ENCODE measurements at places on chromosomes 1 and 21.

- no peak for DNase-seq
These were observed 12.8 kb downstream of the GFI1 start for GRCh38 chr1:92473781-92474495.

- no peak for DNase-seq
These were observed 42.3 kb downstream of the PLEKHO1 start for GRCh38 chr1:150192012-150192411.

GRCh38 chr1:82994616-82995263 lies 1004.2 kb downstream of the TTLL7 start:
- DNase-seq = no peak

DNA sequence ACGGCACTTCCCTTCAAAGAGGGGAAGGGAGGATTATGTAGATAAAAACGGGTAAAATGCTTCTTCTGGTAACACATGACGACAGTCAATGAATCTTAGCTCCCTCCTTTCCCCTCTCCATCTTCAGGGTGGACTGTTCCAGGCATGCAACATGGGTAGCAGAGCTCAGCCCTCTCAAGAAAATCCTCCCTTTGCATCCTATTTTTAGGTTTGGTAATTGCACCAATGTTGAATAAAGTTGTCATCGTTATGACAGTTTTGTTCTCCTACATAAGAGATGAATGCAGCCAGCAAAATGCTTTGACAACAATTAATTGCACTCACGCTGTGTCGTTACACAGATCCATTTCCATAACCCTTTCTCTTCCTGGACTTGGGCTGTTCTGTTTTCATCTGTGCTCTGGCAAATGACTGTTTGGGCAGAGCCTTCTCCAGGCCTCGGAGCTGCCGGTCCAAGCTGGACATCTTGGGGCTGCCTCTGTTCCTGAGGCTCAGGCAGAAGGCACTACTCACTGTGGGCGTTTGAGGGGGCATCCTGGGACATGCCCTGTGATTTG lies 127.6 kb downstream of the CNIH3 start:
- no peak for DNase-seq

- no peak for DNase-seq
These were observed 336.6 kb downstream of the SIPA1L2 start for GRCh38 chr1:232293361-232293760.

DNA sequence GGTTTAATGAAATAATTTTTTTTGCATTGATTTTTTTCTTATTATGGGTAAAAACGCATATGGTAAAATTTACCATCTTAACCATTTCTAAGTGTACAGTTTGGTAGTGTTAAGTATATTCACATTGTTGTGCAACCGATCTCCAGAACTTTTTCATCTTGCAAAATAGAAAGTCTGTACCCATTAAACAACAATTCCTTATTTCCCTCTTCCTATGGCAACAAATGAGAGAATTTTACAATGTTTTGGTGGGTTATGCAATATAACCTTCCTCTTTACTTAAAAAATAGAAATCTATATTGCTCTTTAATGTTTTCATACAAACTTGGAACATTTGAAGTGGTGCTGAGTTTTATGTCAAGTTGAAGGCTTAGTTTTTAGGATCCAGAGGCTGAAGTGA lies 26.6 kb downstream of the MAP3K7CL start:
- no peak for DNase-seq

- DNase-seq = no peak
These were observed 92.9 kb downstream of the PIGK start for GRCh38 chr1:77126307-77126706.

DNA sequence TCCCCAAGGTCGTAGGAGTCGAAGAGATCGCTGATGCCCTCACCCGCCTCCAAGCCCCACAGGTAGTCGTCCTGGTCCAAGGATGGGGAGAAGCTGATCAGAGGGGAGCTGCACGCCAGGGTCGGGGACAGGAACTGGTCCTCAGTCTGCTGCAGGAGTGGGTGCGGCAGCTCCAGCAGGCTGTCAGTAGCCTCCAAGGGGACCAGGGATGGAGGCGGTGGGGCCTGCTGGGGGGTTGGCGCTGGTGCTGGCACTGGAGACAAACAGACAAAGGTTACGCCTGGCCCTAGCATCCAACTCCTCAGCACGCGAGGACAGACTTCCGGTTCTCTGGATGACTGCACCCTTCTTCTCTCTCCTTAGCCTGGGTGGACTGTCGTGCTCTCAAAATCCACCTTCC lies 21.1 kb downstream of the E2F2 start:
- no peak for DNase-seq

DNA sequence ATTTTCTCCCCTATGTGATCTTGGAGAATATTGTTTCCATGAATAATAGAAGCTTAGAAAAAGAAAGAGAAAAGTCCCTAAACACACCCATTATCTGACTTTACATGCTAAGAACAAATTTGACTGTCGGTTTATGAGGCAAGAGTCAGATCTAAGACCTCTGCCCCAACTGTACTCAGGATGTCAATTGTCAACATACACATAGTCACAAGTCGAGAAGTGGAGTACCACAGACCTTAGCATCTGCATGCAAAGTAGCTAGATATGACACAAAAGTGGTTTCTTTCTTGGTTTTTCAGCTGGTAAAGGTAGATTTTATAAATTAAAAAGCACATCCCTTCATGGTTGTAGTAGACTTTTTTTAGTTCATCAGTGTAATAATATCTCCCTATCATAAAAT lies 97.2 kb upstream of the DPYD start:
- DNase-seq = no peak

GRCh38 chr1:200970771-200971427 lies 52.6 kb downstream of the KIF21B start:
- no peak for DNase-seq

GRCh38 chr1:203146042-203146369 lies 18.5 kb downstream of the ADORA1 start:
- no peak for DNase-seq

DNA sequence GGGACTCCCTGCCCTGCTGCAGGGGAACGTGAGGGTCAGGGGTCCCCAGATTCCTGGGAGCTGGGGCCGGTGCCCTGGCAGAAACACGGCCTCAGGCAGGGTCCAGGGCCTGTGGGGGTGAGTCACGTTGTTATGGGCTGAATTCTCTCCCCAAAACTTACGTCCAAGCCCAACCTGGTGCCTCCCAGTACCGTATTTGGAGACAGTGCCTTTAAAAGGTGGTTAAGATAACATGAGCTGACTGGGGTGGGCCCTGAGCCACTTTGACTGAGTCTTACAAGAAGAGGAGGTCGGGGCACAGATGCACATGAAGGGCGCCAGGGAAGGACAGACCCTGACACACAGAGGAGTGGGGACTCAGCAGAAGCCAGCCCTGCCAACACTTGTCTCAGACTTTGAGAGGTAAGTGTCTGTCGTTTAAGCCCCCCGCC lies 99.9 kb downstream of the WDR4 start:
- no peak for DNase-seq

- no peak for DNase-seq
These were observed 129.6 kb downstream of the EVI5 start for GRCh38 chr1:92655197-92655801.

DNA sequence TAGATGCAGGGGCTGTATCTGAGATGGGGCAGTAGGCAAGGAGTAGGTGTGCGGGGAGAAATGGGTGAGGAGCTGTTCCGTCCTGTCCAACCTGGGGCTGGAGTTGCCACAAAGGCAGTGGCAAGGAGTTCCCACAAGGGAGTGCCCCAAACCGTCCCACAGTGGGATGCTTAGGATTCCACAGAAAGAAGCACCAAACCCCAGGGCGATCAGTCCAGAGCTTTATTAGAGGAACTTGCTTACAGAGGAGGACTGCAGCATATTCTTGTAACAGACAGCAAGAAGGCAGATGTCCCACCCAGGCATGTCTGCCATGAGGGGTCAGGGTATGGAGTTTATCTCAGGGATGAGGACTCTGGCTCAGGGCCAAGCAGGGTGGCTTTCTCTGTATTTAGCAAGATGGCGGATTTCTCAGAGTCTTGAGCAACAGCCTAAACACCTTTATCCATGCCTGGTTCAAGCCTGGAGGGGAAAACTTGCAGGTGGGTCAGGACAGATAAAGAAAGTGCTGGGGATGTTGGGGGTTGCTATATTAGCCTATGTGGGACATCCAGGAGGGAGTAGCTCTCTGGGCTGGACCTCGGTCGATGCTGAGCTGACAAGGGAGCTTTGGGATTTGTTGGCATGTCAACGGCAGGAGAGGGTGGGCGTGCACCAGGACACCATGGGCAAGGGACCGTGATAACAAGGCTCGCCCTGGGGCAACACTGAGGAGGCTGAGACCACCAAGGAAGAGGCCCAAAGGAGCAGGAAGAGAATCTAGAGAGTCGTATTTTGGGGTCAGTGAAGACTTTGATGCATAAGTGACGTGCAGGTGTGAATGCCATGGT lies 32.8 kb downstream of the OBSCN start:
- no peak for DNase-seq

DNA sequence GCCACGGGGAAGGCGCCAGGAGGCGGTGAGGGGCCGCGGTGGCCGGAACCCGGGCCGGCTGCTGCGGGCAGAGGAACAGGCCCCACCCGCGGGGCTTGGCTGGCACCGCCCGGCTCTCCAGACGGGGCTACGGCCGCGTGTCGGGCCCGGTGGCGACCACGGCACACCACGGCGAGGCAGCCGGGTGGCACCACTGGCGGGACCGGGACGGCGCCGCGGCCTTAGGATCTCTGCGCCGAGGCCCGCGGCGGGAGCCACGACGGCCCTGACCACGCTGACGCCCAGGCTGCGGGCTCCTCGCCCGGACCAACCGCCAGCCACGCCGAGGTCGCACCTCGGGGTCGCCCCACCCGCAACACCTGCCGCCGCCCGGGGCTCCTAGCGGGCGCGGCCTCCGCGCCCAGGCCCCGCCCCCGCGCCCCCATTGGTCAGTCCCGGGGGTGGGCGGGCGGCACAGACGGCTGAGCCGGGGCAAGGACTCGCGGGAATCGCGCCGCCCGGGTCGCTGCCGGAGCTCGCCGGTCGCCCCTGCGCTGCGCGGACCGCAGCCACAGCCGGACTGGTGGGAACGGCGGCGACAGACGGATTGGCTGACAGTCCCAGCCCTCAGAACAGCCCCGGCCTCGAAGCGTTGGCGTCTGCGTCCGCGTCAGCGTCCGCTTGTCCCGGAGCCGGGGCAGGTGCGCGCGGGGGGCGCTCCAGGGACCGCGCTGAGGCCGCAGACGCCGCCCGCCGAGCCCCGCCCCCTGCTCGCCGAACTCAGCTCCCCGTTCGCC lies at the start of gene BMP8A:
TSS of gene BMP8A (plus strand) at position 491 of the 776 bp plus-strand sequence. CDS start 356 bp downstream, outside the sequence.
- no peak for DNase-seq

GRCh38 chr1:119808972-119809550 lies 2.2 kb downstream of the REG4 start:
- peak; percentile 3 for DNase-seq

DNA sequence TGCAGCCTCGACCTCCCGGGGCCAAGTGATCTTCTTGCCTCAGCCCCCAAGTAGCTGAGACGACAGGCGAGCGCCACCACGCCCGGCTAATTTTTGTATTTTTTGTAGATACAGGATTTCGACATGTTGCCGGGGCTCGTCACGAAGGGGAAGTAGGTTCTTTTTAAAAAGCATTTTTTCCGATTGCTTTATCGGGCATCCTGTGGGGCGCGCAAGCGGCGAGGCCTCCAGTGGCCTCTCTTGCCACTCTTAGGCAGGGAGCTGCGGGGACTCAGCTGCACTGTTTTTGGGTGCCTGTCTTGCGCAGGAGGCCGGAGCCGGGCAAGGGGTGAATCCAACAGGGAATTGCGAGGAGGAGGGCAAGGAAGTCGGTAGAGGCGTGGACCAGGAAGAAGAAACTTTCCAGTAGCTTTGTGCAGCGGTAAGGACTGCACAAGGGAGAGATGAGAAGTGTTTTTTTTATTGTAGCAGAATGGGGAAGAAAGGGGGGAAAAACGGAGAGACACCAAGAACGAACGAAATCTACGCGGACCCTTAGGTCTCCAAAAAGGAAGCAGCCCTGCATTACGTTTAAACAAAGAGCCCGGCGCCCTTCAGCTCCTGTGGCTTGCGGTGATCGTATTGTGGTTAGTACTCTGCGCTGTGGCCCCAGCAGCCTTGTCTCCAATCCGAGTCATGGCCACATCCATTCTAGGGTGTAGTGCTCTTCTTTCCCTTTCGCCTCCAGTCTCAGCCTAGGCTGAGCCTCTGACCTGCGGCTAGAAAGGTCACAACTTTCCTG lies 164.8 kb downstream of the PPIAL4G start:
- no peak for DNase-seq

DNA sequence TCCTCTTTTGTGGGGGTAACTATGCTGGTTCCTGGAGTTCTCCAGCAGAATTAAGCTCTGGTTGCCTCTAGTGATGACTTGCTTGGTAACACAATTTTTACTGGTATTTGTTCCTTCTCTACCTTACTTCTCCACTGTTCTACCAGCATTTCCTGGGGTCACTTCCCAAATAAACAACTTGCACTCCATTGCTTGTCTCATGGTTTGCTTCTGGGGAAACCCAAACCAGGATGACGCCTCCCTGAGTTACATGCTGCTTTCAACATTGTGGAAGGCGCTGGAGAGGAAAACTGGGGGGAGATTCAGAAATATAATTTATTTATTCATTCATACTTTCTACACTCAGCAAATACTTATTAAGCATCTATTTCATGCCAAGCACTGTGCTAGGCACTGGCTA lies 55.3 kb upstream of the AK4 start:
- DNase-seq = no peak

DNA sequence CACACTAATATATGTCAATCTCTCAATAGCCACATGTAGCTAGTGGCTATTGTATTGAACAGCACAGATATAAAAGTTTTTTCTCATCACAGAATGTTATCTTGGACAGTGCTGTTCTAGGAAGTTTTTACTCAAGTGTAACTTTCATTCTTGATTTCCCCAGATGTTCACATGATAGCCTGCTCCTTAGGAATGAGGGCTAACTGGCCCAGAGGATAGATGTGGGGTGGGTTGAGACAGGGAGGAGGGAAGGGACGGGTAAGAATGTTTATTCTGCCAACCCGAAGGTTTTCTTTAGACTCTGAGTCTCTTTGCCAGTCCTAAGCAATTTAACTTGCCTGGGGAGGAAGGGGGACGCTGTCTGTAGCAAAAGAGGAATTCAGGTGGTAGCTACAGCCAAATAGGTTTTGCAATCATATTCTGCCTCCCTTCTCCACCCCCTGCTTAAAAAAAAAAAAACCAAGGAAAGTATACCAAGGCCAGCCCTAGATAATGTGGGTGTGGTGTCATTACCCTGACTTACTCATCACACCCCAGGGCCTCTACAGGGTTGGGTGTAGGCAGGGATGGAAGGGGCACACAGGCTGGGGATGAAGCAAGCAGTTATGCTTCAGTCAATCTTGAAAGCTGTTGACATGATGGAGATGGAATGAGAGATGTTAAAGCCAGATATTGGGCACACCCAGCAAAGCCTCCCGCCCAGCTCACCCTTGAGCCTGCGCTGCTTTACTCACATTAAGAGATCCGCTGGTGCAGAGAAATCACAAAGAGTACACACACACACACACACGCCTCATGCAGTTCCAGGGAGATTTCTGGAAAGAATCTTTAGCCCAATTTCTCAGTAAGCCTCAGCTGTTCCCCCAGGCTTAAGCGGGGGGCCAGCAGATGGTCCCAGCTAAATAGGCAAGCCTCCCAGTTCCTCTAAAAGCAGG lies 59.9 kb downstream of the PLXNA2 start:
- DNase-seq = no peak

GRCh38 chr1:39177706-39178105 lies 26.8 kb upstream of the MACF1 start:
- DNase-seq = no peak

GRCh38 chr21:34537838-34538237 lies 25.8 kb upstream of the KCNE1 start:
- no peak for DNase-seq

Data from esophagus squamous epithelium (tissue), 5 donors.